ENCODE measurements at places on chromosomes 5 and 9.

DNA sequence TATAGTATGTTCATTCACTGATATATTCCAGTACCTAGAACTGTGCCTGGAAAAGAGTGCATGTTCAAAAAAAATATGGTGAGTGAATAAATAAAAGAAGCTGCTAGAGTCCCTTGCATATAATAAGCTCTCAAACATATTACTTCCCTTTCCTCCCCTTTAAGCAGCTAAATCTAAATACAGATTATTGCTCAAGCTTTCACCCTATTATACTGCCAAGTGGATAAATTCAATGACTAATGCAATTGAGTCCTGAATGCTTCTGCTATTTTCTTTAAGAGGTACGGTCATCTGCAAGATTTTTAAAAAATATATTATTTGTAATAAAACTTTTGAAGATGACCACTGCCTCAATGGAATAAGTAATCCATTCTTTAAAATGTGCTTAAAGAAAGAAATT lies 248.4 kb downstream of the PLK2 start:
- no peak for DNase-seq

- no peak for DNase-seq
Measured at GRCh38 chr5:55231029-55231918, 2.1 kb downstream of the CCNO start.

DNA sequence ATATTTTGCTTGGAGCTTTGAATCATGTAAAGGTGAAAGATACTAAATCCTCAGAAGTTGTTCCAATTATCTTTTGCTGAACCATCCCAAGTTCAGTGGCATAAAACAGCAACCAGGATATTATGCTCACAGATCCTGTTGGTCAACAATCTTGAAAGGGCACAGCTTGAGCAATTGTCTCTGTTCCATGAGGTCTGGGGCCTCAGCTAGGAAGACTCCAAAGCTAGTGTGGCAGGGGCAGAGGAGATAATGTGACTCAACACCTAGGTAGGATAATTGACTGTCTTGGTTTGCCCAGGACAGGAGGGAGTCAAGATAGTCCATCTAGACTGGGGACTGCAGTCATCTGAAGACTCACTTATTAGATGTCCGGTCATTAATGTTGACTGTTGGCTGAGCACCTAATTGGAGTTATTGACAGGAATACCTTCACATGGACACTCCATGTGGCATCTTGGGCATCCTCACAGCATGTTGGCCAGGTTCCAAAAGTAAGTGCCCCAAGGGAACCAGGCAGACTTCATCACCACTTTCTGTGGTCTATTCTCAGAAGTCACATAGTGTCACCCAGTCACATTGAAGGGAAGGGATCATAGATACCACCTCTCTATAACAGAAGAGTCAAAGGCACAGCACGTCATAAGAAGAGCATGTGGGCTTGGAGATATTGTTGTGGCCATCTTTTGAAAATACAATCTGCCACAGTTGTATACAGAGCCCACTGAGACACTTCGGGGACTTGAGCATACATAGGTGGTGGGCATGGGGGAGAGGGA lies 88.4 kb upstream of the GPBP1 start:
- DNase-seq: no peak

DNA sequence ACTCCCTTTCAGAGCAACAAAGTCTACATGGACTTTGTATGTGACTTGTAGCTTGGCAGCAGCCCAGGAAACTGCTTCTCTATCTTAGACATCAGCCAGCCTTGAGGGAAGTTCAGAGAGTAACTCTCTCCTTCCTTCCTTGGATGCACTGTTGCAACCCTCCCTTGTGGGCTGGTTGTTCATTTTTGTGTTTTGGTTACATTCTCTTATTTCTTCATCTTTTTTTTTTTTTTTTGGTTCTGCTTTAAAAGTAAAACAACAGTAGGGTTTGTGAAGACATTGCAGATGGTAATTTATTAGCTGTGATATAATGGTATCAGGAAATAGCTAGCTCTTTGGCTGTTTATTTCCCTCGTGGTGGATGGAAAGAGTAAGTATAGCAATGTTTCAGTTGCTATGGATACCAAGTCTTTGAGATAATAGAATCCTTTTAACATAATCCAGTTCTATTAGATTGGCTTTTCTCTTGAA lies 97.9 kb upstream of the MAMDC2 start:
- no peak for DNase-seq

GRCh38 chr5:110342683-110343082 lies 383.8 kb downstream of the TMEM232 start:
- DNase-seq: no peak

DNA sequence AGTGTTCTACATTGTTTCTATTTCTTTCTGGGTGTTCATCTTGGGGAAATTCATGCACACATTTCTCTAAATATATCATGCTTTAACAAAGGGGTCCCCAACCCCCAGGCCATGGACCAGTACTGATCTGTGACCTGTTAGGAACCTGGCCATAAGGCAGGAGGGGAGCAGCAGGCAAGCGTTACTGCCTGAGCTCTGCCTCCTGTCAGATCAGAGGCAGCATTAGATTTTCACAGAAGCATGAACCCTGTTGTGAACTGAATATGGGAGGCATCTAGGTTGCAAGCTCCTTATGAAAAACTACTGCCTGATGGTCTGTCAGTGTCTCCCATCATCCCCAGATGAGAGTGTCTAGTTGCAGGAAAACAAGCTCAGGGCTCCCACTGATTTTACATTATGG lies 270.0 kb downstream of the AGTPBP1 start:
- DNase-seq: no peak

- no peak for DNase-seq
Measured at GRCh38 chr5:137316346-137316736, 182.8 kb downstream of the SPOCK1 start.

All from stimulated activated CD8-positive, alpha-beta memory T cell treated with anti-CD3 and anti-CD28 coated beads, Interleukin-12 subunit alpha, Interleukin-12 subunit beta, amount 100 ng/mL, for 1 hour (primary cell).